ENCODE measurements at places on chromosomes 5 and 9.

DNA sequence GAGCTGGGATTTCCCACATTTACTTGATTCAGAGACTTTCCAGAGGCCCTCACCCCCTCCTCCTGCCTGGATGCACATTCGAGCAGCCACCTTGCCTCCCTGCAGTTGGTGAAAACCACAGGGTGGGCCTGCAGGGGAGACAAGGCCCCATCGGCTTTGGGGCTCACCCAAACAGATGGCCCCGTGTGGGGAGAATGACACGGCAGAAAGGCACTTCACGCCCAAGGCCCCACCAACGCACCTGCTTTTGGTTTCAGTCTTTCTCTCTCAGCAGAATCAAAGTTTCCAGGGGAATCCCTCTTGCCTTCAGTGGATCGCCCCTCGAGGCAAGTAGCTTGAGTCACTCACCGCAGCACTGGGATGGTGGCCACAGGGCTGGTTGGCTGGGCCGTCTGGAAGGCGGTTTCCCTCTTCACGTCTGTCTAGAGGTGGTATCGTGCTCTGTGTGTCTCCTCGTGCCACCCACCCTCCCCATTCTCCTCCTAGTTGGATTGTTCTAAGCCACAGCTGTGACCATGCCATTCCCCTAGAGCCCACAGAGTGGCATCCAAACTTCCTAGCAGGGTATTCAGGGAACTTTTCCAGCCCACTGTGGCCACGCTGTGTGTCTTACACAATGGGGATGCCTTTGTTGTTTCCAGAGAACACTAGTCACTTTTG lies 31.8 kb downstream of the SEC61B start:
- DNase-seq, result peak; percentile 37

DNA sequence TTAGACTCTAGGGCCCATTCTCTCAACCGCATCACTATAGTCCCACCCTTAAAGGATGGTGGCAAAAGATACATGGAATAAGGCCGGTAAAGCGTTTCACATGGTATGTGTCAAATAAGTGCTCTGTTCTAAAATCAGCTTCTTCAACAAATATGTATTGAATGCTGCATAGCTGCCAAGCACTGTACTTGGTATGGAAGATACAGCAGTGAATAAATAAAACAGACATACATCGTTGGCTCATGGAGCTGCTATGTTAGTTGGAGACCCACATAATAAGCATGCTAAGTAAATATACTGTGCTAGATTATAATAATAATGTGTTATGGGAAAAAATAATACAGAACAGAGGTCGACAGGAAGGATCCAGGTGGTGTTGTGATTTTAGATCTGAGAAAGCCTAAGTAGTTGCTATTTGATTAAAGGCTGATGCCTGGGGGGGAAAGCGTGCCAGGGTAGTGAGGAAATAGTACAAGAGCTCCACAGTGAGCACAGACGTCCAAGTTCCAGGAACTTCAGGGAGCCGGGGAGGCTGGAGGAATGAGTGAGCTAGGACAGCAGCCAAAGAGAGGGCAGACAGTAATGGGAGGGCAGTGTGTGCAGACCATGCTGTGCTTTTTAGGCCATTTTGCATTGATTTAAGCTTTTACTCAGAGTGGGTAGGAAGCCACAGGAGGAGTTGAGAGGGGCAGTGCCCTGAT lies 93.7 kb downstream of the JAKMIP2 start:
- no peak for DNase-seq

- DNase-seq, result no peak
Measured at GRCh38 chr5:129118405-129118804, 23.9 kb downstream of the ISOC1 start.

GRCh38 chr9:133306242-133307204 lies 29.5 kb downstream of the SURF6 start:
- DNase-seq, result peak; percentile 12

DNA sequence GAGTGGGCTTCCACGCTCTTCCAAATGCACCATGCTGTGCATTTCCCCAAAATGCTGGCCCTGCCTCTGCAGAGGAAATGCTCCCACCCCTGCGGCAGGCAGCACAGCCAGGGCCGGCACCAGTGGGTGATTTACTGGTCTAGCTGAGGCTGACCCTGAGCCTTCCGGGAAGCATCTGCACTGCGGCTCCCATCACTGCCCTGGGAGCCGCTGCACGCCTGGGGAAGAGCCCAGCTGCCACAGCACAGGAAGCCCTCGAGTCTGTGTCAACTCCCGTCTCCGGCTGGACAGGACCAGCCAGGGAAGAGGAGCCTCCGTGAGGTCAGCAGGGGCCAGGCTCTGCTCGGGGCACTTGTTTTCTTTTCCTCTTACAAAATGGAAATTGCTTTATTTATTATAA lies 25.1 kb upstream of the EEIG1 start:
- DNase-seq, result peak; percentile 26

DNA sequence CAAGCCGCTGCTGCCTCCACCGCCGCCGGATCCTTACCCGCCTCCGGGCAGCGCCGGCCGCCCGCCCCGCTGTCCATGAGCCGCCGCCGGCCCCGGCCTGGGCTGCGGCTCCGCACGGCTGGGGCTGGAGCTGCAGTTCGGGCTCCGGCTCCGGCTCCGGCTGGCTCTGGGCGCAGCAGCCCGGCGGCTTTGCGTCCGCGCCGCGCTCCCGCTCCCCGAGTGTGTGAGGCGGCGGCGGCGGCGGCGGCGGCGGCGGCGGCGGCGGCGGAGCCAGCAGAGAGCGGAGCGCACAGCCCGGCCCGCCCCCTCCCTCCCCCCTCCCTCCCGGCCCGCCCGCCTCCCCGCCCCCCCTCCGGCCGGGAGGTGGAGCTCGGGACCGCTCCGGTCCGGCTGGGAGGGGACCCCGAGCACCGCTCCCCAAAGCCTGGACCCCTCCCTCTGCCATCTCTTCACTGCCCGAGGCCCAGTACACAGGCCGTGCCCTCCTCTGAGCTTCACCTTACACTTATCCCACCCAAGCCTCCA lies at the start of gene PCDH1:
TSS of gene PCDH1 (minus strand) at position 225 of the 525 bp plus-strand sequence. CDS start at position 77, 148 bp downstream.
- DNase-seq, result peak; percentile 36

- DNase-seq, result no peak
Measured at GRCh38 chr5:66769030-66769733, 173.0 kb downstream of the MAST4 start.

- no peak for DNase-seq
Measured at GRCh38 chr5:58018016-58018415, 441.9 kb downstream of the PLK2 start.

DNA sequence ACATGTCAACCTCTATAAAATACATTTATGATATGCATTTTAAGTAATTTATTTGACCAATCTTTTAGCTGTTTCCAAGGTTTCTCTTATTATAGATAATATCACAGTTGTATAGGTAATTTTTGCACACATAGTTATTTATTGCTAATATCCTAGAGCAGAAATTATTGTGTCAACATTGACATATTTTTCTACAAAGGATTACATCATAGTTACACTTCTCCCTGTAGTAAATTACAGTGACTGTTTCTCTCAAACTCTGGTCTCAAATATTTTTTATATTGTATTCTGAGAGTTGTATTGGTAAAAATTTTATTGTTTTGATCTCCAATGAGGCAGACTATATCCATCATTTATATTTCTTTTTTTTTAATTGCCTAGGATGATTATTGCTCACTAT lies 714.4 kb upstream of the CDH6 start:
- no peak for DNase-seq

GRCh38 chr5:122111460-122111859 lies 17.9 kb upstream of the ZNF474 start:
- DNase-seq, result no peak

DNA sequence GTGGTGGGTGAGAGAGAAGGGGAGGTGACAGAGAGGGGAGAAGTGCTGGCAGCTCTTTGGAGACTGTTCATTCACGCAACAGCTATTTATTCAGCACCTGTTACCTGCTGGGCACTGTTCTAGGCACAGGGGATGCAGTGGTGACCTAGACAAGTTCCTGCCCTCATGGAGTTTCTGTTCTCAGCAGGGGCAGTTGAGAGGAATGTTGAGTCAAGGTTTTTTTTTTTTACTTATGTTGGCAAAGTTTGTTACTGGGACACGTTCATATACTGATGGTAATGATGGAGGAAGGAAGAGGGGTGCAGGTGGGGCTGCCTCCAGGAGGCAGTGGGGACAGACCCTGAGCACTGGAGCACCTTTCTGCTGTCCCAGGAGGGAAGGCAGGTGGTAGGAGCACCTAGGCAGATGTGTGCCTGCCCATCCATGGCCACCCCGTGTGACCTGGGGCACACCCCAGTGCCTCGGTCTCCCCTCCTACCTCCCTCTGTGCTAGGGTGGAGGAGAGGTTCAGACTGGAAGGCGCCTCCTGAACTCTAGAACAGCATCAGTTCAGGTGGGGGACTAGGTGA lies 49.4 kb upstream of the SLC25A51 start:
- no peak for DNase-seq

GRCh38 chr9:130579738-130580463 lies 524 bp downstream of the FUBP3 start:
- peak; percentile 11 for DNase-seq

DNA sequence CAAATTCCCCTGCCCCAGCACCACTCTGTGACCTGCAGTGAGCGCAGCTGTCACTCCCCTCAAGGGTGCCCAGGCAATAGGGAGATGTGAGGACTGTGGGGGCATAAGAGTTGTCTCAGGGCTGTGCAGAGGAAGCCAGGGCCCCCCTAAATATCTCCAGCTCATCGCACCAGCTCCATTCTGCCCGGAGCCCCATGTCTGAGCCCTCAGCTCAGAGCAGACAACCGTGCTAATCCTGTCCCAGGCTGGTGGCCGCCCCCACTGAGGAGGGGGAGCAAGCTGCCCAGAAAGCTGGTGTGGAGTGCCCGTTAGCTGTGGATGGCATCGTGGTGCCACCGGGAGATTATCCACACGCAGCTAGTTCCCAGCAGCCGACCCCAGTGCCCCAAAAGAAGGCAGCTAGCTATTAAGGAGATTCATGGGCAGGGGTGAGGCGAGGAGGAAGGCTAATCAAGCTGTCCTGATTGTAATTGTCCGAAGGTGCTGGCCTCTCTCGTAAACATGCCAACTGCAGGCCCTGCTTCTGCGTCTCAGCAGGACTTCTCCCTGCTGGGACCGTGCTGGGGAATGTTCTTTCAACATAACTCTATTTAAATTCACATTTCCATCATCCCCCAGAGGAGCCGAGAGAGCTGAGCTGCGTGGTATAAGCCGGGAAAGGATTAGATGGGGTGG lies 17.0 kb upstream of the FIBCD1 start:
- no peak for DNase-seq

DNA sequence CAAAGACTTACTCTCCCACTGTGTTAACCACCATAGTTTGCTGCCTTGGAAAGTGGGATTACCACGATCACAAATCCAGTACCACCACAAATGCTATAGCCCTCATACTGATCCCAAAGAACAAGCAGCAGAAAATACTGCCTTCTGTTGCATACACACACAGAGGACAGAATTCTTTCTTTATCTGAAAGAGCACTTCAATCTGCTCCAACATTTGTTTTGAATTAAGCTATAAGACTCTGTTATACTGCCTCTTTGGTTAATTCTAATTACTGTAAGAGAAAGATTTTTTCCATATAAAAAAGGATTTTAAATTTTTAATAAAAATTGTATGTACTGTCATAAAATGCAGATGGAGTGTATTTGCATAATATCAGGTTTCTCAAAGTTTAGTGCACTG lies 69.8 kb downstream of the YIPF5 start:
- no peak for DNase-seq
